KBM-7 (cell line): ENCODE measurements at places on chromosomes 1 and 21.

DNA sequence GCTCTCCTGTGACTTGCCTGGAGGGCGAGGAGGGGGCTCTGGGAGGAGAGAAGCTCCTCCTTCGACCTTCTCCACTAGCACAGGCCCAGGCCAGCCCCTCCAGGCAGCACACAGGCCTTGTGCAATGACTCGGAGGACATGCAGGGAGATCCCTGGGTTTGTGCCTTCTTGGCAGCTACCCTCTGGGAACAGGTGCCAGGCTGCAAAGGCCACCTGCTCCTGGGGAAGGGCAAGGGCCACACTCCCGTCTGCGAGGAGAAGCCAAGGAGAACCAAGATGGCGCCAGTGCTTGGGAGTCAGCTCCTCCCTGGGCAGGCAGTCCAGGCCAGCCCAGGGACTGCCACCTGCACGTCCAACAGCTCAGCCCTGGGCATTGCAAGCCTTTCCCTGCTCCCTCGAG lies 15.3 kb downstream of the CASZ1 start:
- no peak for DNase-seq

- peak; percentile 64 for DNase-seq
Measured at GRCh38 chr21:14543983-14544382, 2.1 kb downstream of the SAMSN1 start.

DNA sequence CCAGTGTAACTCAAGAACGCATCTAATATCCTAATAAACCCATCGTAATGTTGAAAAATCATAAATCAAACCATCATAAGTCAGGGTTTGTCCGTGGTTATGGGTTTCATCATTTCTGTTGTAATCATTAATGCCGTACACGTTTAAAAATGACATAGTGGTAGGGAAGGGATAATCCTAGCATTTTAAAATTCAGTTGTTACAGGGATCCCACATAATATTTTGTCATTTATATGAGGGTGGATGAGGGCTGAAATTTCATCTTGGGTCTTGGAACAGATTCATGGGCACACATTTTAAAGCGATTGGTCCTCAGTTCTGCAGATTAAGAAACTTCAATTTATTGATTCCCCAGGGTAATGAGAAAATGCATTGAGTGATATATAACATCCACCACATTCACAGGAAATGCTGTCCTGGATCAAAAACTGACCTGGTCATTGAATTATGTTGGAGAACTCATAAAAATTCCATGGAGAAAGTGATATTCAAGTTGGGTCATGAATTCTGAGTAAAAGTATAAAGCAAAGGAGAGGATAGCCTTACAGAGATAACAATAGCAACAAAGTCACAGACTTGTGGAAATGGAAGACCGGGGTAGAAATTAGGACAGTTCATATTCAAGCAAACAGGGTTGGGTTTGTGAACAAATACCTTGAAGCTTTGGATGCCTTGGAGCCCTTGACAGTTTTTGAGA lies 1527.3 kb upstream of the TPTE start:
- DNase-seq = no peak

DNA sequence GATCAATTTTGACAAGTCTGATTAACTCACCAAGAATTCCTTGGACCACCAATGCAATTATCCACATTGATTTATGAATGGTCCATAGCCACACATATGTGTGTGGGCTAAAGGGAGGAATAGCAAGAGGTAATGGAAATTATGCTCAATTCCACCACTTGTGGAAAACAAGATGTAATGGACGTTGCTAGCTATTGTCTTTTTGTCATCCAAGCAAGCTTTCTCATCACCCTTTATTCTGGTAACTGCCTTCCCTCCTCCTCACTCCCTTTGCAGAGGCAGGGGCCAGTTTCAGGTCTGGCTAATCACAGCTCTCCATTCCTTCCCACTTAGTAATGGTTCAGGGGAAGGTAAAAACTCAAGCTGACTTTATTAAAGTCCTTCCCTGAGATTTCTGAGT lies 24.7 kb upstream of the RAB3GAP2 start:
- DNase-seq = no peak

DNA sequence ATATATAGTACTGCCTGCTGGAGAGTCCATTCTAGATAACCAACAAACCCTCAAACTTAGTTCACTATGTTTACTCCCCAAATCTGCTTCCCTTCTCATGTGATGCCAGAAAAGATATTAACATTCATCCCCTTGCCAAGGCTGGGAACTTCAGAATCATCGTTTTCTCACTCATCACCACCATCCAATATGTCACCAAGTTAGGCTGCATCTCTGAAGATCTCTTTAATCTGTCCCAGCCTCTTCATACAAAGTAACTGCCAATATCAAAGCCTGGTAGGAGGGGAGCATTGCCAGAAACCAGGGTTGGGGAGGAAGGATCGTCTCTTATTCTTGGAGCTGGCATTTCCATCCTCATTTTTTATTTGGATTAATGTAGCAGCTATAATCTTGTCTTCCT lies 71.6 kb downstream of the XCL2 start:
- peak; percentile 30 for DNase-seq

DNA sequence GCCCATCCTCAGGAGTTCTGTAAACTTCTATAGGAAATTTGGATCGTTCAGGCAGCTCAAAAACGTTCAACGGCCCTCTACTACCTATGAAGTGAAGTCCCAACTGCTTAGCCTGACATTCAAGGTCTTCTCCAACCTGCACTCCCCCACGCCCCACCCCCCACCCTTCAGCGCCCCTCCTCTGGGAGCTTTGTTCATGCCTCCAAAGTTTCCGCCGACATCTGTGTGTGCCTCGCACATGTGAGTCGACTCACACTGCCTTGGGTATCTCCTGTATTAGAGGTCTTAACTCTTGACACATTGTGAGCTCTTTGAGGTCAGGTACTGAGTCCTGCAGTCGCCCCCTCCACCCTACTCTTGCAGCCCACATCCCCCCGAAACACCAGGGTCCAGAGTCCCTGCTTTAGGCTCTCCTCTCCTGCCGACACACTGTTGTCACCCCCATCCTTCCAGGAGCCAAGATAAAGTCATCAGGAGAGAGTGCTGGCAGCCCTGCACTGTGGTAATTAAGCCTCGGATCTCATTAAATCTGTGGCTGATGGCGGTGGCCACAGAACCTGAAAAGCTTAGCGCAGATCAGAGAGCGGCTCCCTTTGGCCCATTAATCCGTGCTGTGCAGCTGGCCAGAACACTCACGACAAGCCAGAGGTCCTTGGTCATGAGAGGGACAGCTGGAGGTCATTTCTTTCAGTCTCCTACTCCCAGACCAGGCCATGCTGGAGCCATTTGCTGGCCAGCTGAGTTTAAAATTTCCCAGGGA lies 1.4 kb upstream of the PAFAH2 start:
- DNase-seq = no peak

DNA sequence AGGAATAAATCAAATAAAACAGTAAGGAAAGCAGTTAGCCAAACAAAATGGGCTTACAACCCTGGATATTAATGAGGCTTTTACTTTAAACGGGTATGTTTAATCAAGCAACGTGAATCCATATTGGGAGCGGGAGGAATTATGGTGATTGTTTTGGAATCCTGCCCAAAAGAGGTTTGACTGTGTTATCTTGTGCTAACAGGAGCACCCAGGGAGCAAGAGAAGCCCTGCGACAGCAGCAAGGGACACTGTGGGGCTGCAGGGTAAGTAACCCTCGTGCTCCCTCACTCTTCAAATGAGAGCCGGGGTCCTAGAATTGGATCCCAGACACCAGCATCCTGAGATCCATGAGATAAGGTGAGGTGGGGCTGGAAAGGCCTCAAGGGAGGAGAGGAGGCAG lies 72.6 kb upstream of the PGBD5 start:
- no peak for DNase-seq

DNA sequence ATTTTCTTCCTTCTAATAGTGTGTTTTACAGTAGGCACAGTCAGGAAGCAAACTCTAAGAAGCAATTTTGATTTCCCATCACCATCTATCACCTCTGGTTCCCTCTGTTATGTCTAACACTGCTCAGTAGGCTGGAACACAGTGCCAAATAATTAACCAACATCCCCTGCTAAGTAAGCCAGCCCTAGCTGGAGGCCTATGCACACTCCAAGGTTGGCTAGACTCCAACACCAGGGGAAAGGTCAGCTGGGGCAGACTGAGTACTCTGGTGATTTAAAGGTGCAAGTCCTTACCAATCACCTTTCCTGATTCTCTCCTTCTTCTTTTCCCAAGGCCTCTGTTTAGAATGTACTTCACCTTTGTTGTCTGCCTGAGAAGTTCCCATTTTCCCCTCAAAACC lies 46.5 kb upstream of the BEND5 start:
- no peak for DNase-seq

DNA sequence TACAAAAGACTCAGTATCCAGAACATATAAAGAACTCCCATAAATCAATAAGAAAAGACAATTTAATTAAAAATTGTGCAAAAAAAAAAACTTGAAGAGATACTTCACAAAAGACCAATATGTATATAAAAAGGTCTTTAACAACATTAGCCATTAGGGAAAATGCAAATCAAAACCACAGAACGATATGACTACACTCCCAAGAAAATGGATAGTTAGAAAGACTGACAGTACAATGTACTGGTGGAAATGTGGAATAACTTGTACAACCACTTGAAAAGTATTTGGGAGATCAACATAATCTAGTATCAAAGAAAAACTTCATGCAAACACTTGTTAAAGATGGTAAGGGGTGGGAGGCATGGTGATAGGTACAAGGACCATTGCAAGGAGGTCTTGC lies 3.9 kb upstream of the CLCA1 start:
- no peak for DNase-seq

- peak; percentile 25 for DNase-seq
Measured at GRCh38 chr1:2205191-2205952, 10.8 kb upstream of the FAAP20 start.

- no peak for DNase-seq
Measured at GRCh38 chr1:69991644-69992043, 213.7 kb downstream of the LRRC40 start.

DNA sequence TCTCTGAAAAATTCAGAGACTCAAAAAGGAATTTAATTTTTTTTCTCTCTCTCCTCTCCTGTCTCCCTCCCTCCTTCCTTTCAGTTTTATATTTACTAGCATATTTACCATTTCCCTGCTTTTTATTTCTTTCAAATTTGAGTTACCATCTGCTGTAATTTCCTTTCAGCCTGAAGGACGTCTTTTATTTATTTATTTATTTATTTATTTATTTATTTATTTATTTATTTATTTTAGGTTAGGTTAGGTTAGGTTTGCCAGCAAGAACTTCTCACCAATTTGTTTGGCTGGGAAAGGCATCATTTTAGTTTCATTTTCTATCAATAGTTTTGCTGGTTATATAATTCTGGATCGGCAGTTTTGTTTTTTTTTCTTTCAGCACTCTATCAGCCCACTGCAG lies 231.7 kb upstream of the ZRANB2 start:
- DNase-seq = no peak

DNA sequence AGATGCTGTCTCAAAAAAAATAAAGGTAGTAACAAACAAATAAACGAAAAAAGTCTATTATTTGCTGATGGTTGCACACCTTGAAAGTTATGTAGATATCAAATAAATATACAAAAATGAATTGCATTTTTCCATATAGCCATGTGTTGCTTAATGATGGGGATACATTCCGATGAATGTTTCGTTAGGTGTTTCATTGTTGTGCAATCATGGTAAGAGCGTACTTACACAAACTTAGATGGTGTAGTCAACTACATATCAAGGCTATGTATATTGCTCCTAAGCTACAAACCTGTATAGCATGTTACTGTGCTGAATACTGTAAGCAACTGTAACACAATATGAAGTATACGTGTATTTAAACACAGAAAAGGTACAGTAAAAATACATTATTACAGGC lies 34.4 kb downstream of the AHCTF1 start:
- DNase-seq = no peak

DNA sequence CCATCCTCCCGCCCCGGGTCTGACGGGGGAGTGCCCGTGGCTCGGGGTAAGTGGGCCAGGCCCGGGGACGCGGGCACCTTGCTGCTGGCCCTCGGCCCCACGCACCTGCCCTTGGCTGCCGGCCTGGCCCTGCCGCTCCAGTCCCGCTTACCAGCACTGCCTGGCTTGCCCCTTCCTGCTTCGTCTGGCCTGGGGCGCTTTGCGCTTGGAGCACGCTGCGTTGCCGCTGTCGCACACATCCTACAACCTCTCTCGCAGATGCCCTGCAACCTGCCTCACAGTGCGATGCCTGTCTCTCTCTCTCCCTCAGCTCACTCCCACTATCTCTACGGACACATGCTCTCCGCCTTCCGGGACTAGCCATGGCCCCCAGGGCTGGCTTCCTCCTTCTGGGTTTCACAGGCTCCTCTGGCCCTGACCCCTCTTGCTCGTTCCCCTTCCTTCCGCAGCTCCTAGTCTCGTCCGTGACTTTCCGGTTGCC lies 9.7 kb downstream of the MYOG start:
- DNase-seq = no peak

GRCh38 chr1:86352086-86352485 lies 44.0 kb downstream of the ODF2L start:
- no peak for DNase-seq

DNA sequence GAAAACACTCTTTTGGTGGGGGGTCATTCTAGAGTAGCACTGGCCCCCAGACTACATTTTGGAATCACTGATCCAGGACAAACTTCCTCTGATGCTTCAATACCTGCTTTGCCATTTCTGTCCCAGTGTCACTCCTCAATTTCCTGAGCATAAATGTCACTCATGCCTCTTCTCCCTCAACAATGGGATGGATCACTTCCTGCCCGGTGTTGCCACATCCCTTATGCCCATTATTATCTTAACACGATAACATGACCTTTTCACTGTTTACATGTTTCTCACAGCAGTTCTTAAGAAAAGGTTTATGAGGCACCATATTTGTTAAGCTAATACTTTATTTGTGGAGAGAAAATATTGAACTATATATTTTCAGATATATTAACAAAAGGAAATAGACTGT lies 3.9 kb upstream of the ITLN1 start:
- no peak for DNase-seq
